ENCODE measurements at places on chromosomes 5 and 9.

DNA sequence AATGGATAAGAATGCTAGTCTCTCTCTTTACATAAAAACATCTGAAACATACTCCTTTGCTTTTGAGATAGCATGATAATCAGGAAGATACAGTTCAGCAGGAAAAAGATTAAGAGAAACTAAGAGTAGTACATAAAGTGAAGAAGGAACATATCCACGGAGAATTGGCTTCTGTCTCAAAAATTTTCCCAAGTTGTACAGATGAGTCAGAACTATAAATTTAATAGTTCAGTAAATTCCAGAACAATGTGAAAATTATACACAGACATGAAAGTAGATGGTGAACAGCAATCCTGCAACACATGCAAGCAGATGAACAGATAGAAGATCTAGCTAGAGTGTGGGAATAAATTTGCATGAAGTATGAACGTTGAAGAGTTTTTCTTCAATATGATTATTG, 691.4 kb upstream of the RIOK2 start:
- DNase-seq = no peak

- DNase-seq = peak; percentile 7
These were observed 557 bp downstream of the GNG10 start for GRCh38 chr9:111661802-111662521.

DNA sequence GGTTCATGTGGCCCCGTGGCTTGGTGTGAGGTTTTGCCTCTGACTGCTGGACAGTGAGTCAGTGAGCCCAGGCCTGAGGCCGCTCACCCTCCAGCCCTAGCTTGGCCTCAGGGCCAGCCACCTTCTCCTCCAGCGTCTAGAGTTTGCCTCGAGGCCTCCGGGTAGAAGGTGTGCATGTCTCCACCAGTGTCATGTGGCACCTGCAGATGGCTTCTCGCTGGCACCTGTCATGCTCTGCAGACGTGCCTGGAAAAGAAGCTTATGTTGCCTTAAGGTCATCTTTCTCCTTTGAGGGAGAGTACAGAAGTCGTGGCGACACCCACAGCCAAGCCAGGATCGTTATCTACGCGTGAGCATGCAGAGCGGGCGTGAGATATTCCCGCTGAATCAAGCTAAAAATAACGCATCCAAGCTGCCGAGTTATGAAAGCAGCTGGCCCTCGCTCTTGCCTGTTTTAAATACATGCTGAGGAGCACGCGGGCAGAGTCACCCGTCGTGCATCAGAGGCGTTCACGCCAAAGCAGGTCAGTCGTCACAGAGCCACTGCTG, 79.7 kb upstream of the FCN2 start:
- DNase-seq = no peak

DNA sequence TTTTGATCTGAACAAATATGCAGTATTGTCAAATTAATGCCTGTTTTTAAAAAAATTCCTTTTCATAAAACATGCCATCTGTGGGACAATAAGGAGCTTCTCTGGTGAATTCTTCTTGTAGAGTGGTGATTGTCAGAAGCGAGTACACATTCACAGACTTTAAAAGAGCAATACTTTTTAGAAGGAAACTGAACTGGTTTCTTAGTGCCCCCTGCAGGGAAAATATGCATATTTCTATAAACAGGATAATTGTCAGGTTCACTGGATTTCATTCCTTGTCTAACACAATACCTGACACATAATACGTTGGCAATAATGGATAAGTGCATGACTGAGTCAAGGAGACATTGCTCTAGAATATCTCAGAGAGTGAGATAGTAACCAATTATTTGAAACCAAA, 133.7 kb downstream of the KIF4B start:
- no peak for DNase-seq

All from stimulated activated CD8-positive, alpha-beta memory T cell treated with anti-CD3 and anti-CD28 coated beads, Interleukin-4, amount 100 ng/mL, for 24 hours (primary cell).